Suppressor macrophage (primary cell): ENCODE measurements at places on chromosomes 6 and 20.

DNA sequence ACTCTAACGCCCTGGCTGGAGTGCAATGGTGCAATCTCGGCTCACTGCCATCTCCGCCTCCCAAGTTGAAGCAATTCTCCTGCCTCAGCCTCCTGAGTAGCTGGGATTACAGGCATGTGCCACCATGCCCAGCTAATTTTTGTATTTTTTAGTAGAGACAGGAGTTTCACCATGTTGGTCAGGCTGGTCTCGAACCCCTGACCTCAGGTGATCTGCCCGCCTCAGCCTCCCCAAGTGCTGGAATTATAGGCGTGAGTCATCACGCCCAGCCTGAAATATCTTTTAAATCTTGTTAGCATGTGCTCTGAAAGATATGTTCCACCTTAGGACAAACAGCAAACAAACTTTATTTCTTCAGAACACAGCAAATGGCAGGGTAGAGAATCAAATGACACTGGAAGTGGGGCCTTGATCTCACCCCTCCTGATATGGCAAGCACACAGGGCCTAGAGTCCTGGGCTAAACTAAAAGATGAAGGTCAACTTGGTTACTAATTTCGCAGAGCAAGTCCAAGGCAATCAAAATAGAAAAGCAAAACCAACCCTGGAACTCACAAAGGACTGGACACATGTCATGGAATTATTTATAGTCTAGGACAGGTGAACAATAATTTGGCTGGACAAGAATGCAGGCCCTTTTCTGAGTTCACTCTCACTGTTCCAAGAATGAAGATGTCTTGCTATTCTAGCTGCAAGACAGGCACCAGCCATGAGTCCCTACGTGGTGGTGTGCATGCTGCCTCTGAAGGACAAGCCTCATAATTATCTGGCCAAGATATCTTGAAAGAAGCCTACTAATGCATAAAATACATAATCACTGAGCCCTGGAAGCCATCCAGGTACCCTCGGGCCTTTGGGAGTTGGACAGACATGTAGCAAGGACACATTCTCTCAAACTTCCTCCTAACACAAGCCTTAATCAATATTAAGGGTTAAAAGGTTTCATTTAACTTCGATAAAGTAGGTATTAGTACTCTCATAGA, 35.6 kb downstream of the B4GALT5 start:
- DNase-seq: no peak

DNA sequence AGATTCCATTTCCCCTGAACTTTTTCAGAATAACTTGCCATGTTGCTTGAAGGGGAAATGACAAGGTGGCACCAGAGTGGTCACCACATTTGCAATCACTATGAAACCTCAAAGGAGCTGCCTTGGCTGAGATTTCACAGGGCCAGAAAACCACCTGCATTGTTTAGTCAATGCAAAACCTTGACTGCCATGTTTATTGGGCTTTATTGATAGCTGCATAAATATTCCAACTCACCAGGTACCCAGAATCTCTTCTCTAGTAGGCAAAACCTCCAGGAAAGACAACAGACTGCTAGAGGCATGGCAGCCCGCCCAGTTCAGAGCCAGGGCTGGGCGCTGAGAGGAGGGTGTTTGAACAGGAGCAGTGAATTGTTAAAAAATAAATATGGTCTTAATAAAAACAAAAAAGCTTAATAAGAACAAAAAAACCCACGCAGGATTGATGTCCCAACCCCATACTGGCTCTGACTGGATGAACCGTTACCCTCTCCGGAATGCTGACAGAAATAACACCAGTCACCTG, 375.6 kb downstream of the ZFAND3 start:
- no peak for DNase-seq

- no peak for DNase-seq
These were observed 175.3 kb upstream of the KCNG1 start for GRCh38 chr20:51198238-51198637.

GRCh38 chr6:43310134-43310533, 1.5 kb upstream of the CRIP3 start:
- no peak for DNase-seq
